NCI-H1105 (cell line): ENCODE measurements at places on chromosomes 11 and 22.
A peak's percentile ranks its signal among the peaks of the same experiment; 100 is the strongest.

DNA sequence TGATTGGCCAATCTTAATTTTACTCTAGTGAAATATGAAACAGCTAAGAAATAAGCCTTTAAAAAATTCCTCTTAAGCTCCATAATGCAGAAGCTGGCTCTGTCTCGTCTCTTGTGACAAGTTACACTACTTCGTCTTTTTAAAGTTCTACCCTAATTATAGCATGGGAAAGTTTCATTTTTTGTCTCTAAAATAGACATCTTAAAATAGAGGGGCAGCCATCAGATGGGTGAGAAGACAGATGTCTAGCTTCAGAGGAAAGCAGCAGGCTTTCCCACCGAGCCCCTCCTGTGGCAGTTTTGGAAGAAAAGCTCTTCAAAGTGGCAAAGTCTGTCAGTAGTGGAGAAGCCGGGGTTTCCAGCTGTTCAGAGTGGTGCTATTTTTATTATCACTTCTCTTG is 39.5 kb downstream of the XRRA1 start:
- no peak for DNase-seq

- no peak for DNase-seq
Measured at GRCh38 chr22:49663823-49664222, 163.8 kb downstream of the BRD1 start.

- no peak for DNase-seq
Measured at GRCh38 chr22:49783926-49784629, 43.6 kb downstream of the BRD1 start.

DNA sequence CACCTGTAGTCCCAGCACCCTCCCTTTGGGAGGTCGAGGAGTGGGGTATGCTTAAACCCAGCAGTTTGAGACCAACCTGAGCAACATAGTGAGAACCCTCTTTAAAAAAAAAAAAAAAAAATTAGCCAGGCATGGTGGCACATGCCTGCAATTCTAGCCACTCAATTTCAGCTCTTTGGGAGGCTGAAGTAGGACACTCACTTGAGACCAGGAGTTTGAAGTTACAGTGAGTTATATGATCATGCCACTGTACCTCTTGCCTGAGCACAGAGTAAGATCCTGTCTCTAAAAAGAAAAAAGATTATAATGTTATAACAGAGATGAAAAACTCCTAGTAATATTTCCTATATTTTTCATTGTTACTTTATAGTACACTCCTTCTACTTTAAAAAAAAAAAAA is 23.9 kb downstream of the PIK3C2A start:
- DNase-seq, result no peak

DNA sequence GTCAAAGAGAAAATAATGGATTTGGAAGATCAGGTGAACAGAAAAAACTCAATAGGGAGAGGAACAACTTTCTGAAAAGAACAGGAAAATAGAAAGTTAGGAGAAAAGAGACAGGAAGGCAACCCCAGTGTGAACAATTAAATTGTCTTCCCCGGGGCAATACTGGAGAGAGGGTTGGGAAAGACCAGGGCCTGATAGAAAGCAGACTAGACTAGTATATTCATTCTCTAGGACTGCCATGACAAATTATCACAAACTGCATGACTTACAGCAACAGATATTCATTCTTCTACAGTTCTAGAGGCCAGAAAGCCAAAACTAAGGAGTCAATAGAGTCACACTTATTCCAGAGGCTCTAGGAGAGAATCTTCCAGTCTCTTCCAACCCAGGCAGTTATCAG is 482.8 kb downstream of the SOX6 start:
- DNase-seq, result no peak

DNA sequence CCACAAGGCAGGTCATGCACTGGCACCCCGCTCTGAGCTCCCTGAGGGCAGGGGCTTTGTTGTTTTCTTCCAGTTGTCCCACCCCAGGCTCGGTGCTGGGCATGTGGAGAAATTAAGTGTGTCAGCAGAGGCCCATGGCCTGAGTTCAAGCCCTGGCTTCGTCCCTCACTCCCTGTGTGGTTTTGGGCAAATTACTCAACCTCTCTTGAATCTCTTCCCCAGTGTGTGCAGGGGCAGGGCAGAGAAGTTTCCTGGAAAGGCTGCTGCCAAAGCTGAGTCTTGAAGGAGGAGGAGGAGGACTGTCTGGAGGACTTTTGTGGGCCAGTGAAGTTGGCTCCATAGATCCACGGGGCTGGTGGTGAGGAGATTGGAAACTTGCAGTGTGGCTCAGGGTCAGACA is 138.1 kb upstream of the E2F8 start:
- DNase-seq, result no peak

DNA sequence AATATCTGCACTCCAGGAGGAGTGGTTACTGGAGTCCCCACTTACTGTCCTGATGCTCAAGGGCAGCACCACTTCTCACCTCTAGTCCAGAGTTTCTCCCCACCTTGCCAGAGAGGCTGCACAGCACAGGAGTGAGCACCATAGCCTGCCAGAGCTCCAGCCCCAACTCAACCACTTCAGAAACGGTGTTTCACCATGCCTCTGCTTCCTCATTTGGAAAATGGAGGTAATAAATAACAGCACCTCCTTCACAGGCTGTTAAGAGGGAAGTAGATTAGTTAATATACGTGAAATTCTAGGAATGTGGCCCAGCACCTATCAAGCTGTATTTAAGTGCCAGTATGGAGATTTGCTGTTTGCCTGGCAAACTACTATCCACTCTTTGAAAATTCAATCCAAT is 63.0 kb downstream of the GALNT18 start:
- DNase-seq, result no peak

DNA sequence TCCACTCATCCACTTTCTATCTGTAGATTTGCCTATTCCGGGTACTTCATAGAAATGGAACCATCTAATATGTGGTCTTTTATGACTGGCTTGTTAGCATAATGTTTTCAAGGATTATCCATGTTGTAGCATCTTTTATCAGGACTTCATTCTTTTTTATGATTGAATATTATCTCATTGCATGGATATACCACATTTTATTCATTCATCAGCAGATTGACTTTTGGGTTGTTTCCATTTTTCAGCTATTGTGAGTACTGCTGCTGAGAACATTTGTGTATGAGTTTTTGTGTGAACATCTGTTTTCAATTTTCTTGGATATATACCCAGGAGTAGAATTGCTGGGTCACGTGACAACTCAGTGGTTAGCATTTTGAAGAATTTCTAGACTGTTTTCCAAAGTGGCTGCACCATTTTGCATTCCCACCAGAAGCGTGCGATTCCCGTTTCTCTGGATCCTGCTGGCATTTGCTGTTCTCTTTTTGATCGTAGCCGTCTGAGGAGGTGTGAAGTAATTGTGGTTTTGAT is 8.9 kb downstream of the DERL3 start:
- no peak for DNase-seq

DNA sequence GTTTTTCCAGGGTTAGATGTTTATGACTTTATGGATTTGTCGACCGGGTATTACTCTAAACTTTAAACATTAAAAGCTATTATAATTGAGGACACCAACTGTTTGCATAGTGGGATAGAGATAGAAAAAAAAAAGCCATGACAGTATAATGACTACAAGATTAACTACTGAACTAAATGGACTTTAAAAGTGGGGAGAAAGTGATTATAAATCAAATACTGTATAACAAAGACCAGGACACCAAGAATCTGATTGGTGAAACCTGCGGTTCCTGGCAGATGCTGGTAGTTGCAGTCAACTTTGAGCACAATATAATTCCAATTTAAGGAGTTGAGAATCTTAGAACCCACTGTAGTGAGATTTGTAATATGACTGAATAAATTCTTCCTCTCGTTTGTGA is 2.5 kb downstream of the CRKL start:
- no peak for DNase-seq

GRCh38 chr22:49660794-49661781 is 166.6 kb downstream of the BRD1 start:
- peak; percentile 18 for DNase-seq

- DNase-seq, result no peak
Measured at GRCh38 chr22:43885786-43886185, 6.0 kb downstream of the PNPLA5 start.

GRCh38 chr11:79663017-79663416 is 222.2 kb upstream of the TENM4 start:
- DNase-seq, result peak; percentile 87

GRCh38 chr11:112516261-112516660 is 255.6 kb upstream of the PLET1 start:
- DNase-seq, result no peak

DNA sequence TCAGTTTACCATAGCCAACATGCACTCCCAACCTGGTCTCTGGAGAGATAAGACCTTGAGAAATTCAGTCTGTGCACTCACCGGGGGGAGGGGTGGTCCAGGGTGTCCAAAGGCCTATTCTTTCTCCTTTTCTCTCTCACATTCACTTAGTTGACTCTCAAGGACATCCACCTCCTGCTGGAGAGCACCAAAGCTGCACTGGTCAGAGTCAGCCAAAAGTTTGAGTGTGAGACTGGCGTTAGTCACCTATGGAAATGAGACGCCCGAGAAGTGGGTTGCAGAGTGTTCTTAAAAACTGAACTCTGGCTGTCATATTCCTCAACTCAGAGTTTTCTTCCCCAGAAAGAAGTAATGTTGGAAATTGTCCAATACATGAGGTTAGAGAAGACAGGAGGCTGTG is 5.0 kb upstream of the UBQLNL start:
- no peak for DNase-seq

GRCh38 chr11:124551189-124551588 is 7.7 kb upstream of the OR8B12 start:
- DNase-seq, result no peak
